SK-MEL-5 (cell line): ENCODE measurements at places on chromosomes 16 and 17.
A peak's percentile ranks its signal among the peaks of the same experiment; 100 is the strongest.

- DNase-seq, result peak; percentile 45
These were observed 1.8 kb upstream of the EXOSC6 start for GRCh38 chr16:70253291-70254106.

- no peak for DNase-seq
These were observed 1.1 kb downstream of the METTL16 start for GRCh38 chr17:2510559-2510958.

DNA sequence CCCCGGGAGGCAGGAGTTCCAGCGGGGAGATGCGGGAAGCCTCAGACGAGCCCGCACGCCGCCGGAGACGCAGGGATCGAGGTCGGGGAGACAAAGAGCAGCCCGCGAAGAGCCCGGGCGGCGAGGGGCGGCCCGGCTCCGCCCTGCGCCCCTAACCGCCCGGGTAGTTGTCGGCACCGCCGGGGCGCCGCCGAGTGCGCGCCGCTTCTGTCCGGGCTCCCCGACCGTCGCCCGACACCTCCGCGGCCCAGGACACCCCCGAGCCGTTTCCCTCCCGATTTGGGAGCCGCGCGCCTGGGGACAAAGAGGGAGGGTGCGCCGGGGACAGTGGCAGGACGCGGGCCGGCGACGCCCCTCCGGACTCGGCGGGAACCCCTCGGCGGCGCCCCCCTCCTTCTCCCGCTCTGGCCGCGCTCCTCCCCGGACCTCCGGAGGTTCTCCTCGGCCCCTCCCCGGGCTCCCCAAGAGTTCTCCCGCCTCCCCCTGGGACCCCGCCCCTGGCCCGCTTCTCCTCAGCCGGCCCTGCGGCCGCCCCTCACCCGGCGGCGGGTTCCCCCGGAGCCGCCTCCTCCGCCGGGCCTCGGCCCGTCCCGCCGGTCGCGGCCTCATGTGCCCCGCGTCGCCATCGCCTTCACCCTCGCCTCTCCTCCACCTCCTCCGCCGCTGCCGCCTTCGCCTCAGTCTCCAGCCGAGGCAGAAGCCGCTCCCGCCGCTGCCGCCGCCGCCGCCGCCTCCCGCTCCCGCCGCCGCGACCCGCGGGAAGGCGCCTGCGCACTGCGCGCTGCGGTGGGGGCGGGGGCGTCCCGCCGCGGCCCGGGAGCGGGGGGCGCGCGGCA, at the start of gene GJC1:
TSS of gene GJC1 (minus strand) at position 765 of the 836 bp plus-strand sequence. CDS start 24,470 bp downstream, outside the sequence.
- peak; percentile 37 for DNase-seq

GRCh38 chr16:78939597-78939996, 660.9 kb downstream of the MAF start:
- no peak for DNase-seq

DNA sequence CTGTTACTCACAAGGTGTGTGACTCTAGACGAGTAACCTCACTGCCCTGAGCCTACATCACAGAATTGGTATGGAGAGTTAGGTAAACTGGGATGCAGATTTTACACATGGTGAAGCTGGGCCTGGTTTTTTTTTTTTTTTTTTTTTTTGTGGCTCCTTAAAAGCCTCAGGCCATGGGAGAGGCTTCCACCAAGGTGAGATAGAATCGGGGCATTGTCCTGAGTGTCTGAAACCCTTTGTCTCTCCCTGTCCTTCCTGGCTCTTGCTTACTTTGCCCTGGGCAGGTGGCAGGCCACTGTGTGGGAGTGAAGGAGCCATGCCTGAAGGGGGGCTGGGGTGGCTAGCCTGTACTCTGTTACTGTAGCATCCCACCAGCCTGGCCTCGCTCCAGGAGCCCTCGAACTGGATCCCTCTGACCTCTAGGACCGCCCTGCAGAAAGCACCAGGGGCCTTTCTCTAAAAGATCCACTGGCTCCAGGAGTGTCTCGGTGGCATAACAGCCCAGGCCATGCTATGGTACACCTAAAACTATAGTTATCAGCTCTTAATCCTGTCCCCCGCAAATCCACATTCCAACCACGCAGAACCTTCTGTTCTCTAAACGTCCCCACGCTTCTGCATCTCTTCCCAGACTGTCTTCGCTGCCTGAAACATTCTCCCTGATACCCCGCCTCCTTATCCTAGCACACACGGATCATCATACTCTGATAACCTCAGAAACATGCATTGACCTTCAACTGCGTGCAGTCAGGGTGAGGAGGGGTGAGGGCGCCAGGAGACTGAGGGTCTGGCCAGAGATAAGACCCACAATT, 1.7 kb upstream of the SLC13A2 start:
- DNase-seq, result no peak

- no peak for DNase-seq
These were observed 6.3 kb downstream of the KRT24 start for GRCh38 chr17:40697297-40697696.

GRCh38 chr17:42817866-42818265, 6.2 kb downstream of the BECN1 start:
- no peak for DNase-seq

GRCh38 chr16:77937473-77938149, 84.7 kb upstream of the CLEC3A start:
- no peak for DNase-seq

DNA sequence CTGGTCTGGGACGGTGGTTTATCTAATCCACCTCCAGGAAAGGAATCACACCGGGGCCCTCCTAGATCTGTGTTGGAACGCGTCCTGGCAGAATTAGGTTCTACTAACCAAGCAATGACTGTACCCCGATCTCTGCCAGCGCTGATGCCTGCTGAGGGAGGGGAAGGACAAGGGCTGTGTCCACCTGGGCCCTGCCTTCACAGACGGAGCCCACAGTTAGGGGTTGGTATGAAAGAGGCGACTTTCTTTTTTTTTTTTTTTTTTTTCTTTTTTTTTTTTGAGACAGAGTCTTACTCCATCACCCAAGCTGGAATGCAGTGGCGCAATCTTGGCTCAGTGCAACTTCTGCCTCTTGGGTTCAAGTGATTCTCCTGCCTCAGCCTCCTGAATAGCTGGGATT, 9.9 kb upstream of the KRT19 start:
- DNase-seq, result no peak

- no peak for DNase-seq
These were observed 12.1 kb downstream of the CA5A start for GRCh38 chr16:87924041-87924810.

DNA sequence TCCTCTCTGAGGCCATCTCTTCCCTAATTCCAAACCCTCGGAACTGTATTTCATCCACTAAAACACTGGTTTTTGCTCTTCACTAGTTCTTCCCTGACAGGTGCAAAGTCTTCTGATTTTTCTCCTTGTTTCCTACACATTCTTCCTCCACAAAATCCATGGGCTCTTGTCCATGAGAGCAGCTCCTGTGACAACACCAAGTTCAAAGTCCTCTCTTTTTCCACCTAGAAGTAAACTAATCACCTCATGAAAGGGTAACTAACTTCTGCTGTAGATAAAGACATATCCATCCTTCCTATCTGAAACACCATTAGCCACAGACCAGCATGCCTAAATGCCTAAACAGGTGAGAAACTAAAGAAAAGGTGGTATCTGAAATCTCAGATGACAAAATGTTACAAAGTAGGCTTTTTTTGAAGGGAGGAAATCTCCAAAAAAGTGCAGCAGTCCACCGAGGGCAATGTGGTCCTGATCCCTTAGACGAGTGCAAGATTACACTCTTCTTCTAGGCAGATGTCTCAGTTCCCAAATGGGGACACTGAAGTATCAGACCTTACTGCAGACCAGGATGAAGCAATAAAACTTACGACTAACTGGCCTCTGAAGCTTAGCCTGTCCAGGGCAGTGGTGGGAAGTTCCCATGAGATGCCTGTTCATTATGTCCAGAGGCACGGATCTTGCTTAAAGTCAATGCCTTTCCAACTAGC, 2.8 kb downstream of the PIP4K2B start:
- no peak for DNase-seq

- no peak for DNase-seq
These were observed 21.6 kb upstream of the SMPD3 start for GRCh38 chr16:68469796-68470460.

GRCh38 chr17:75557075-75557851, 30.3 kb upstream of the MYO15B start:
- no peak for DNase-seq

DNA sequence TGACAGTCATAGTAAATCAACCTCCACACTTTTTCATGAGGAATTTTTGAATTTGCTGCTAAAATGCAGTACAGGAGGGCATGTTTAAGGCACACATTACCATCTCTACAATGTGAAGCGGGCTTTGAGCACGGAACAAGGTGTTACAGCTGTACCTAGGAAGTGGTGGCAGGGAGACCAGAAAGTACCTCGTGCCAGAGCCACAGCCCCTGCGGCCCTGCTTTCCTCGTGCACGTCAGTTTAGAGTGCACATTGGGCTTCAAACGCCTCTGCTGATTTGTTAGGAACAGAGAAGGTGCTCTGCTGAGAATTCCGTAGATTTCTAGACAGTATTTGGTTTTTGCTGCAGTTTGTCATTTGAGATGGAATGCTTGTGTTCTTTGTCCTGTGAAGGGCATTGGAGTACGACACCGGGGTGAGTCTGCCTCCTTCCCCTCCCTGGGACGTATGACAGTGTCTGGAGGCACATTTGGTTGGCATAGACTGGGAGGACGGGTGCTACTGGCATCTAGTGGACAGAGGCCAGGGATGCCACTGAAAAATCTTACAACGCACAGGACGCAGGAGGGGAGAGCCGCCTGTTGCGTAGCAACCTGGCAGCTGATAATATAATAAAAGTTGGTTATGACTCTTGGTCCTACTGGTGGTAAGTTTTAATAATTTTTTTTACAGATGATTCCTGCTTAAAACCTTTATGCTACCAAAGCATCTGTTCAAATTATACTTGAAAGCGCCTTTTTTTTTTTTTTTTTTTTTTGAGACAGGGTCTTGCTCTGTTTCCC, 9.1 kb downstream of the FOXK2 start:
- DNase-seq, result peak; percentile 85

DNA sequence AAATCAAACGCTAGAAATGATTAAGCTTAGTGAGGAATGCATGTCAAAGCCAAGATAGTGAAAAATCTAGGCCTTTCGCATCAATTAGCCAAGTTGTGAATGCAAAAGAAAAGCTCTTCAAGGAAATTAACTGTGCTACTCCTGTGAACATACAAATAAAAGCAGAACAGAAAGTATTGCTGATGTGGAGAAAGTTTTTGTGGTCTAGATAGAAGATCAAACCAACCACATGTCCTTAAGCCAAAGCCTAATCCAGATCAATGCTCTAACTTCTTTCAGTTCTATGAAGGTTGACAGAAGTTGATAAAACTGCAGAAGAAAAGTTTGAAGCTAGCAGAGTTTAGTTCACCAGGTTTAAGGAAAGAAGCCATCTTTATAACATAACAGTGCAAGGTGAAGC, 1044.6 kb downstream of the CDH11 start:
- DNase-seq, result no peak

DNA sequence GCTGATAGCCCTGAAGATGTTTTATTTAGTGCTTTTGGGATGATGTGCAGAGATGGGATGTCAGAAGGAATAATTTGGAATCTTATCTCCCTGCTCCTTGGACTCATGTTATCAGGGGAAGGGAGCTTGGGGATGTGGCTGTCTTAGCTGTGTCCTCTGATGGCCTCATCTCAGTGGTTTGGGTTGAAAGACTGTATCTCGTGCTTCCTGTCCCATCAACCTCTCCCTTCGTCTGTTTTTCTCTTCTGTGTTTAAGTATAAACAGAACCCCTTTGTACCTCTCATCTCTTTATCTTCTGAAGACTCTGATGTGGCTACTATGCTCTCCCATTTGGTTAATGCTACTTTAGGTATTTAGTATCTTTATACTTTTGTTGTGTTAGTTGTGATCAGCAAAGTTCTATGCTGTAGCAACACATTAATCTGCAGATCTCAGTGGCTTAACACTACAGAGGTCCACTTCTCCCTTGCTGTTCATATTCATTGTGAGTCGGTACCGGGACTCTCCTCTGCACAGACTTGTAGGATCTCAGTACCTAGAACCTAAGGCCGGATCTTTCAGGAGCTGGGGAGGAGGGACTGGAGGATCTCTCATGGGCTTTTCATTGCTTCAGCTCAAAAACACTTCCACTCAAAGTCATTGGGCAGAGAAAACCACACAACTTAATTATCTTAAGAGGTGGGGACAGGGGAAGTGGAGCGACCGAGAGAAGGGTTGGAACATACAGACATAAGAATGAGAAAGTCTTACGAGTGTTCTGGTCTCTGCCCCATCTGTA, 28.8 kb downstream of the PRKCA start:
- DNase-seq, result no peak

DNA sequence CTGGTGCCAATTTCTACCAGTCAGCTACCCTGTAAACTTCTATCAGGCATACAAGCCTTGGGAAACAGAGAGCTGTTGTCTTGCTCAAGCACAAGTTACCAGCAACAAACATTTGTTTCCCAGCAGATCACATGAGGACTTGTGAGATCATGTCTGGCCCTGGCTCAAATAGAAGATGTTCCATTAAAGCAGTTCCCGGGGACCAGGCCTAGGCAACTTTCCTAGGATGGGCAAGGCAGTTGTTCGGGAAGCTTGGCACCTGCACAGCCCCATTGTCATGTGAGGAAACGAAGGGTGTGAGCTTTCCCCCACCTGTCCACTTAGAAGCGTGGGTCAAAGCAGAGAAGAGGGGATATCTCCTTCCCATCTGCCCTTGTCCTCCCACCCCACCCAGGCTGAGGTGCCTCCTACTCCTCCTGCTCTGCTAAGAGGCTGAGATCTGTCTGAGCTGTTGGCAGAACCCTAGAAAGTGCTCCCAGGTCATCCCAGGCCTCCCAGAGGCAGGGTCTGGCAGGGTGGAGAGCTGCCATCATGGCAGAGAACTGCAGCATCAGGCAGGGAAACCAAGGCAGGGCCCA, 11.2 kb upstream of the SLC47A2 start:
- peak; percentile 78 for DNase-seq
